WERI-Rb-1 (cell line): ENCODE measurements at places on chromosomes 1 and 21.

DNA sequence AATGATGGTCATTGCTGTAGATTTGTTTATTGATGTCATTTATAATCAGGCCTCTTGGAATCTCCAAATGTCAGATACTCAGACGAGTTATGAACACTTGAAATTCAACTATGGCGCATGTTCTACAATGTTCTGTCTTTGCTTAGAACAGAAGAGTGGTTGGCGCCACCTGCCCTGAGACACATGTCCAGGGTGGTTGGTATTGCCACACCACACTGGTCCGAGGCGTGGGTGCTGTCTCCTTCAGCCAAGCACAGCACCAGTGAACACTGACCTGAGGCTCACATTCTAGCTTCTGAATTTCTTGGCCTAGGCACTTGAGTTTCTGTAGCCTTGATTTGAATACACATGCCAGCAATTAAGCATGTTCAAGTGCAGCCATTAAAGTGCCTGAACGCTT lies 10.1 kb upstream of the BMP8A start:
- DNase-seq: no peak

DNA sequence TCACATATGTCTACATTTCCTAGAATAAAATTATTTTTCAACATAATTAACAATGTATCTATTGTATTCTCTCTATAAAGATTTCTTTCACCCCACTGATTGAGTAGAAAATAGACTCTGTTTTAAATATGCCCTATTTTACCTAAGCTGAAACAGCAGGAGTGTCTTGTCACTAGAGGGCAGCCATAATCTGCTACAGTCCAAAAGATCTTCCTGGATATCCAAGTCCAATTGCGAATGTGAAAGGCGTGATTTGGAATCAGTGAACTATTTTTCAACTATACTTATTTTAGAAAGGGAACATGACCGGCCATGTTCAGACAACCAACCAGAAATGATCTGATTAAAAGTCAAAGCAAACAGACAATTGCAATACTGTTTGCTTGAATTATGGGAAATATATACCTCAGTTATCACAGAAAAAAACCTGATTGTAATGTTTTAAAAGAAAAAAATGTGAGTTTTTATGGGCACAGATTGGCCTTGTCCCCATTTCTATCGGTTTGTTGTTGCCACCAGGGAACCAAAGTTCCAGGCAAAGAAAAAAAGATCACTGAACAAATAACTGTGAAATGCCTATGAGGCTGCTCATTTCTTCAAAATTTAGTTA lies 1211.0 kb upstream of the ADGRL4 start:
- DNase-seq: peak; percentile 26

DNA sequence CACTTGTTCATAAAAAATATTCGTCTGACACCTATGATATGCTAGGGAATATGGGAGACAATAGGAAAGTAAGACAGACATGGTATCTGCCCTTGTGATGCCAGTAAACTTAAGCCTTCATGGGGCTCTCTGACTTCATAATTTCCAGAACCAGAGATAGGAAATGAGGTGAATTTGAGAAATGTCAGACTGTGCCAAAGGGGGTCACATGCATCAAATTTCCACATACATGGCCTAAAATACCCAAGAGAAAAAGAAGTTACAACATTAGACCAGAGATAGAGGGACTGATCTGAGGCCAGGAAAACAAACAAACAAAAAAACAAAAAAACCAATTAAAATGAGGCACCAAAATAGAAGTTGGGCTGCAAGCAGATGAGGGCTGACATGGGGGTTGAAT lies 75.7 kb downstream of the DISC1 start:
- DNase-seq: no peak

- no peak for DNase-seq
Measured at GRCh38 chr1:100461222-100461621, 76.7 kb upstream of the GPR88 start.

DNA sequence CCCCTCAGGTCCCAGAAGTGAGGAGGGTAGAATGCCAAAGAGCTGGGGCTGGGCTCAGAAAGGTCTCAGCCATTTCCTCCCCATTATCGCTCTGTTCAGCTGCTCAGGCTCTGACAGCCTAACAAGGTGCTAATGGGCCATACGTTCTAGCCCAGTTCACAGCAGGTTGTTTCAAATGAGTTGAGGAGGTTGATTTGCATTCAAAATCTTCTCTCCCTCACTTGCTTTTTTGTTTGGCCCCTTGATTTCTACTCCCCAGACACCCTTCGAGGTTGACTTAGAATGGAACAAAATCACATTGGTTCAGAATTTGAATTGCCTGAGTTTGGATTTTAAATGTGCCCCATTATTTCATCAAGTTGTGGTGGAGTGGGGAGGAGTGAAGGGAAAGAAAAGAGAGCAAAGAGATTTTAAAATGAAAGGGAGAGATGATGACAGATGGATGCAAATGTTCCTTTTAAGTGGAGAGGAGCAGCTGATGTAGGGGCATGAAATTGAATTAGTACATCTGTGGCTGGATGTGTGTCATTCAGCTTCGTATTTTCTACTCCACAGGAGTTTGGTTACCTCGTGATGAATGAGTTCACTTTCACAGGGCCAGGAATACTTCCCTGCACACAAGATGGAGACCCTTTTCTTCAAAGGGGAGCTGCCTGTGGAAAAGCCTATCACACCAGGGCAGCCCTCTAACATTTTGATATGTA lies 425.8 kb upstream of the CAMK1G start:
- no peak for DNase-seq

DNA sequence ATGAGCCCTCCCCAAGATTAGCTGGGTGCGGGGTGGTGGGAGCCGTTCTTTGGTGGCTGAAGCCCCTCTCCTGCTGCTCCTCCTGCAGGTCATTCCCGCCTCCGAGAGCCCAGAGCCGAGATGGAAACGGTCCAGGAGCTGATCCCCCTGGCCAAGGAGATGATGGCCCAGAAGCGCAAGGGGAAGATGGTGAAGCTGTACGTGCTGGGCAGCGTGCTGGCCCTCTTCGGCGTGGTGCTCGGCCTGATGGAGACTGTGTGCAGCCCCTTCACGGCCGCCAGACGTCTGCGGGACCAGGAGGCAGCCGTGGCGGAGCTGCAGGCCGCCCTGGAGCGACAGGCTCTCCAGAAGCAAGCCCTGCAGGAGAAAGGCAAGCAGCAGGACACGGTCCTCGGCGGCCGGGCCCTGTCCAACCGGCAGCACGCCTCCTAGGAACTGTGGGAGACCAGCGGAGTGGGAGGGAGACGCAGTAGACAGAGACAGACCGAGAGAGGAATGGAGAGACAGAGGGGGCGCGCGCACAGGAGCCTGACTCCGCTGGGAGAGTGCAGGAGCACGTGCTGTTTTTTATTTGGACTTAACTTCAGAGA lies 448 bp downstream of the G0S2 start:
- peak; percentile 12 for DNase-seq

DNA sequence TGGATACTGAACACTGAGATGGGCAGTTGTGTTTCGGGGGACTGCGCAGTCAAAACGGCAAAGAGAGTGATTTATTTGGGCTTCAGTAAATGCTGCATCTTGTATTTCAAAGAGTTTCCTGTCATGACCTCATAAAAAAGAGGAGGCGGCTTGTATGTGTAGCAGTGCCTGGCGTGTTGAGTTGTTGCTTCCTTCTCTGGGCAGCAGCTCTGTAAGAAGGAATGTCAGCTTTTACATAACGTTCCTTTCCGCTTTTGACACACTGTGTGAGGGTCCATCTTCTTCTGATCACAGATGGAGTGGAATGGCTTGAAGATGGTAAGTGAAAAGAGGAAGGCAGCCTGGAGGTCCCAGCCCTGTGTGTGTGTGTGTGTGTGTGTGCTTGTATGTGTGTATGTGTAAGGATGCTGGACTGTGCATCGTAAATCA lies 941 bp downstream of the ELAVL4 start:
- no peak for DNase-seq

DNA sequence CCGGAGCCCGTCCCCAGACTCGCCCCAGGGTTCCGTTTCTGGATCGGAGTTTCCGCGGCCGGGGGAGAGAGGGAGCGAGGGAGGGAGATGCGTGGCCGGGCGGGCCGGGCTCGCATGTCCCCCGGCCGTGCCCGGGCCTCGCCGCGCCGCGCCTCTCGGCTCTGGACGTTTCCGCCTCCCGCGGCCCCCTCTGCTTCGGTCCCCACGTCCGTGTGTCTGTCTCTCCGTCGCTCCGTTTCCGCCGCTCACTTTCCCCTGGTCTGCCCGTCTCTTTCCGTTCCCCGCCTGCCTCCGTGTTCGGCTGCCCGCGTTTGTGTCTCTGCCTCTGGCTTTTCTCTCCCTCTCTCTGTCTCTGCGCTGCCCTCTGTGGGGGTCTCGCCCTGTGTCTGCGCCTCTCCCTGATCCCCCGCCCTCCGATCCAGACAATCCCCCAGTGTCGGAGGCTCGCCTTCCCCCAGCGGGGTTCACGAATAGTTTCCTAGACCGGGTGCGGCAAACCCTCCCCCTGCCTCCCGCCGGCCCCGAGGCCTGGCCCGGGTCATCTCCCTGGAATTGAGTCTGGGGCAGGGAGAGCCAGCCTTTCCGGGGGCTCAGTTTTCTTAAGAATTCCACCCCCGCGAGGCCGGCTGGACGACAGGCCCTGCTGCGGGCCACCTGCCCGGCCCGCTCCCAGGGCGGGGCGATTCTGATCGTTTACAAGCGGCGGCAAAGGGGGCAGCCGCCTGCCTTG lies 735 bp downstream of the NBL1 start:
- DNase-seq: peak; percentile 24

GRCh38 chr1:205535866-205536758 lies 31.6 kb downstream of the CDK18 start:
- peak; percentile 16 for DNase-seq

DNA sequence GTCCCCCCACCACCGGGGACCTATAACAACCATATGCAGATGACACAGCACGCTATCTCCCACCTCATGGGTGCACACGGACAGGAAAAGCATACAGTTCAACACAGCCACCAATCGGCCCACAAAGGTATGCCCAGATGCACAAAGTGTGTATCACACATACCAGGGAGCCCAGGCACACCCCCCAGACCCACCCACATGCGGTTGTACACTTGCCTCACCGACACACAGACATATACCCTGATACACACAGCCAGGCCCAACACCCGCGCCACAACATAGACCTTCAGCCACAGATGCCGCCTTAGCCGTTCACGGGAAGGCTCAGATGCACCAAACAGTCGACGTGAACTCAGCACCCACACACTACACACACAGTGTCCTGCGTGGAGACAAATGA lies 5.5 kb downstream of the CROCC start:
- DNase-seq: no peak

GRCh38 chr1:12556957-12557935 lies 60.8 kb downstream of the DHRS3 start:
- no peak for DNase-seq
